ENCODE measurements at places on chromosomes 2 and 18. TPM values are rescaled to one million over a fixed set of nuclear protein-coding genes. Genes with fewer than 3 reads are reported as not detected.

- no peak for DNase-seq
Observed at GRCh38 chr2:39949131-39949530, 170.1 kb upstream of the THUMPD2 start.

CDH20 gene
- total RNA-seq = not detected

- DNase-seq = no peak
Observed at GRCh38 chr18:28952339-28952738, 775.4 kb upstream of the CDH2 start.

DNA sequence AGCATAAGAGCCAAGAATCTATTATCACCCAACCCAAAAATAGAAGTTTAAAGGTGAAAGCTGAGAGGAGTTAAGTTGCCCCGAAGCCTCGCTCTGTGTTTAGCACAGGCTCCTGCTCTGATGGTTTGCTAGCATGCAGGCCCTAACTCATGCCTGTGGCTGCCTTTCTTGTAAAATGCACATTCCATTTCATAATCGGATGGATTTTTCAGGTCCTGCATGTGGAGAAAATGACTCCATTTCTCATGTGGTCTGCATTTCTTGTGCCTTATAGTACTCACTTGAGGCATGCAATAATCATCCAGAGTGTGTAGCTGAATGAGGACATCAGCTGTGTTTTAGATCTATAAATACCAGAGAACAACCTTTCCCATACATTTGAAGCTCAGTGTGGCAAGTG, 381.8 kb downstream of the CPS1 start:
- no peak for DNase-seq

SERPINB4 gene
- total RNA-seq = not detected

GNLY gene
- 3.4 TPM for total RNA-seq

ADRA2B gene
- 6.9 TPM for total RNA-seq

RTP5 gene
- not detected for total RNA-seq

- DNase-seq = no peak
Observed at GRCh38 chr2:88853403-88853790, 161.9 kb downstream of the RPIA start.

LAMA1 gene
- total RNA-seq = not detected

COLEC12 gene
- total RNA-seq = 9.9 TPM

- DNase-seq = no peak
Observed at GRCh38 chr18:5995626-5996025, 100.3 kb upstream of the TMEM200C start.

GRCh38 chr18:34003687-34004086, 221.0 kb downstream of the NOL4 start:
- no peak for DNase-seq

USP40 gene
- 17.2 TPM for total RNA-seq

- no peak for DNase-seq
Observed at GRCh38 chr2:56522605-56523089, 338.9 kb downstream of the CCDC85A start.
